Tibial nerve (tissue), 4 donors: ENCODE measurements at places on chromosomes 11 and 22.

GRCh38 chr11:47587723-47588326 is 1.3 kb downstream of the FAM180B start:
- DNase-seq = peak; percentile 43

DNA sequence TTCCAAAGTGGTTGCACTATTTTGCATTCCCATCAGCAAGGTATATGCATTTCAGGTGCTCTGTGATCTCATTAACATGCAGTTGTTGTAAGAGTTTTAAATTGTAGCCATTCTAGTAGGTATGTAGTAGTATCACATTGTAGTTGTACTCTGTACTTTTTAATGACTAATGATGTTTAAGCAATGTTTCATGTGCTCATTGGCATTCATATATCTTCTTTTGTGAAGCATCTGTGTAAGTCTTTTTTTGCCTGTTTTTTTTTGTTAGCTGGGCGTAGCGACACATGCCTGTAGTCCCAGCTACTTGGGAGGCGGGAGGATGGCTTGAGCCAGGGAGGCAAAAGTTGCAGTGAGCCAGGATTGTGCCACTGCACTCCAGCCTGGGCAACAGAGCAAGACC is 11.3 kb upstream of the TRIM29 start:
- no peak for DNase-seq

GRCh38 chr11:2406451-2406850 is 5.9 kb downstream of the TSSC4 start:
- no peak for DNase-seq

DNA sequence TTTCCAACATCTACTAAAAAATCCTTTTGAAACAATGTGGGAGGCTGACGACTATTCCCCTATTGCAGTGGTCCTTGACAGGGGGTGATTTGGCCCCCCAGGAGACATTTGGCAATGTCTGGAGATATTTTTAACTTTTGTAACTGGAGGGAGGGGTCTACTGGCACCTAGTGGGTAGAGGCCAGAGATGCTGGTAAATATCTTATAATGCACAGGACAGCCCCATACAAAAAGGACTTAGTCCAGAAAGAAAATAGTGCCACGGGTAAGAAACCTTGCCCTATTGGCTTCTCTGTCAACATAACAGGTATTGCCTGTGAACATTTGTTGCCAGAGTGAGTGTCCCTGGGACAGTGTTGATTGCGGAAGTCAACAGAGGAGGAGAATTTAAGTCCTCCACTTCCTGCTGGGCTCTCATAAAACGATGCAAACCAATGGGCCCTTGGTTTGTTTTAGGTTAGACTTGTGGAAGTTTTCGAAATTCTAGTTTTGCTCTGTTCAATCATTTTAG is 101.6 kb downstream of the MAML2 start:
- DNase-seq = no peak

- no peak for DNase-seq
Observed at GRCh38 chr11:65653229-65654225, 9.2 kb downstream of the RELA start.

- DNase-seq = no peak
Observed at GRCh38 chr11:121129362-121130340, 28.6 kb downstream of the TECTA start.

- peak; percentile 48 for DNase-seq
Observed at GRCh38 chr11:18115360-18116127, 9.7 kb upstream of the SAAL1 start.

- DNase-seq = no peak
Observed at GRCh38 chr11:72305891-72306585, 62.1 kb upstream of the PHOX2A start.
